ENCODE measurements at places on chromosomes 2 and 18.
A peak's percentile ranks its signal among the peaks of the same experiment; 100 is the strongest.

DNA sequence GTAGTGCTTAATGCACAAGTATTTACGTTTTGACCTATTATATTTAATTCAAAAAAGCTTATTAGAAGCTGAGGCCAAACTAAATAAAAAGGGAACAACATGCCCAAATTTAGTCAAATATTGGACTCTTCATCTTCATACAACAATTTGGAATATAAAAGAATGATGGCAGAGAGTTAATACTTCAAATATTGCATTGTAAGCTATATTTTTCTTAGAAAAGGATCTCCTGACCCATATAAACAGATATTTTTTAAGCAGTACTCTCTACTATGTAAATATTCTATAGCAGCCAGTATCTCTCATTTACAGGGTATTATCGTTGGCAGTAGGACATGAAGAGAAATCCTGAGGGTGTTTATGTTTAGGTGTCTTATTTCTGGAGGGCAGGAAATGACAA is 531.2 kb downstream of the NYAP2 start:
- DNase-seq, result no peak

DNA sequence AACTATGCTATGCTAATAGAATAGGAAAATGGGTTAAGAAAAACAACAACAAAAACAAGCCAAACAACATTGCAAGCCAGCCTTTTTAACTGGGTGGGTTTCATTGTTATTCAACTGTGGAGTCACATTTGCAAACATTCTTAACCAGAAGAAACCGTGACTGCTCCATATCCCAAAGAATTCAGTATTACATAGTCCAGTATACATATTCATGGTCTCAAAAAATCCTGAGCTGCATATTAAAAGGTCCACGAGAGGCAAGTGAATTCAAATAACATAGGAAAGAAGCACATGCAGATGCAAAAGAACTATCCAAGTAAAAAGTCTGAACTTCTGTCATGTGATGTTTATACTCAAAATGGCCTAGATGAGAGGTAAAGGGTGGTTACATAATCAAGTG is 179.1 kb upstream of the ETAA1 start:
- DNase-seq, result no peak

DNA sequence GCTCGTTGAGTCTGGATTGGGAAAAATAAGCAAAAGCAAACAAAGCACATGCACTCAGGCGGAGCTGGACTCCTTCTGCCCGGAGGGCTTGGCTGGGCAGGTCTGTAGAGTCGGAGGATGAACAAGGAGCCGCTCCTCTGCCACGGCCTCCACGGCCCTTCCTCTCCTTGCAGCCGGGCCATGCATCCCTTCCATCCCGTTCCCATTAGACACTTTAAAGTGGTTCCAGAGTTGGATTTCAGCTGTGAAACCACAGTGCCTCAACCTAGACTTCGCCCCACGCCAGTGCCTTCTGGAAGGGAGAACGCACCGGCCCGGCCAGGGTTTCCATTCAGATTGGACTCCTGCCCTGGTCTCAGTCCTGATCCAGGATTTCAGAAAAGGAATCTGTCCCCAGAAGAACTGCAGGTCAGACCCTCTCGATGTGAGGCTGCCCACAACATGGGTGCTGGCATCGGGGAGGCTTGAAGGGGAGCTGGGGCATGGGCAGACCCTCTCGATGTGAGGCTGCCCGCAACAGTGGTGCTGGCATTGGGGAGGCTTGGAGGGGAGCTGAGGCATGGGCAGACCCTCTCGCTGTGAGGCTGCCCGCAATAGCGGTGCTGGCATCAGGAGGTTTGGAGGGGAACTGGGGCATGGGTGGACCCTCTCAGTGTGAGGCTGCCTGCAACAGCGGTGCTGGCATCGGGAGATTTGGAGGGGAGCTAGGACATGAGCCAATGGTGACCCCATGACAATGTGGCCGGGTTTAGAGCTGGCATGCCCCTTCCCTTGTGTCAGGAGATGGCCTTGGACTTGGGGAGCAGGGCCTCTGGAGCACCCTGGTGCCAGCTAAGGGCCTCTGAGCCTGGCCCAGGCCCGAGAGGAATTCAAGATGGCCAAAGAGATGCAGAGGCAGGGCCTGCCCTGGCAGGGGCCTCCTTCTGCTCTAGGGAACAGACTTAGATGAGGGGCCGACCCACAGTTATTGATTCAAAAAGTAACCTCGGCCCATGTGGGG is 304.5 kb downstream of the NDUFA10 start:
- DNase-seq, result no peak

DNA sequence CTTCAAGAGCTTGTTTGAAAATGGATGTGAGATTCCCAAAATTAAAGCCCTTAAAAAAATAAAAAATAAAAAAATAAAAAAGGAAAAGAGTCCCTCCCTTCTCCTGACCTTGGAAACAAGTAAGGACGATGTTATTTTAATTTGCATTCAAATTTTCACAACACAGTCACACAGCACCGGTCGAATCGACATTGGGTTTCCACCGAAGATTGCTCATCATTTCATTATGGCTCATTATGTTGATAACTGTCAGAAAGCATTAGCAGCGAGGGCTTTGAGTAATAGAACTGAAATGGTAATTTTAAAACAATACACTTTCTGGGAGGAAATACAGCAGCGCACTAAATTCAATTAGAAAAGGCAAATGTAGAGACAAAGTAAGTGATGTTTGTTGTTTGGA is 78.7 kb downstream of the EPHA4 start:
- no peak for DNase-seq

GRCh38 chr2:234493796-234494195 is 3.1 kb downstream of the ARL4C start:
- DNase-seq, result no peak

GRCh38 chr18:49446481-49446880 is 14.0 kb downstream of the DYM start:
- DNase-seq, result no peak

- no peak for DNase-seq
Measured at GRCh38 chr2:237178396-237178795, 92.7 kb downstream of the COPS8 start.

GRCh38 chr18:62625019-62625418 is 90.3 kb upstream of the PHLPP1 start:
- no peak for DNase-seq

DNA sequence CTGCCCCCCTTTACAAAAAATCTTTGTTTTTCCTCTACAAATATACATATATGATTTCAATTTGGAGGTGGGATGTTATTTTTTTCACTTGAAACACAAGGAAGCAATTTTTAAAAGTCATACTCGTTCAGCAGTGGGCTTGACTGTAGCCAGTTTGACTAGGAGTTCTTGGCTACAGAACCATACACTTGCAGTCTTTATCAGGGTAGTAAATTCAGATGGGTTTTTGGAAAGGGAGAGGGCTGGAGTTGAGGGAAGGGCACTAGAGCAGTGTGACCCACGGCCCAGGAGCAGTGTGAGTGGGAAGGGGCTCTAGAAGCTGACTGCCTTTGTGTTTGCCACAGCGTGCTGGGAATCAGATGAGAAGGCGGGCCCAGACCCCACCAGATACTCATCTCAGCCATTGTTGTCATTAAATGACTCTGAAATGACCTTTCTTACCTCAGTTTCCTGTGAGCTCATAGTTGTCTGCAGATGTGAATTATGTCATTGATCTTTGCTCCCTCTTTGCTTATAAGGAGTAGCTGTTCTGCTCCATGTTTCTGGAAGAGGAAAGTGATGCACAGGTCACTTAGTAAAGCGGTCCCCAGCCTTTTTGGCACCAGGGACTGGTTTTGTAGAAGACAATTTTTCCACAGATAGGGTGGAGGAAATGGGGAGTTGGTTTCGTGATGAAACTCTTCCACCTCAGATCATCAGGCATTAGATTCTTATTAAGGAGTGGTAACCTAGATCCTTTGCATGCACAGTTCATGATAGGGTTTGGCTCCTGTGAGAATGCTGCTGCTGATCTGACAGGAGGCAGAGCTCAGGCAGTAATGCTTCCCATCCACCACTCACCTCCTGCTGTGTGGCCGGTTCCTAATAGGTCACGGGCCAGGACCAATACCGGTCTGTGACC is 116.8 kb downstream of the SPTBN1 start:
- no peak for DNase-seq

DNA sequence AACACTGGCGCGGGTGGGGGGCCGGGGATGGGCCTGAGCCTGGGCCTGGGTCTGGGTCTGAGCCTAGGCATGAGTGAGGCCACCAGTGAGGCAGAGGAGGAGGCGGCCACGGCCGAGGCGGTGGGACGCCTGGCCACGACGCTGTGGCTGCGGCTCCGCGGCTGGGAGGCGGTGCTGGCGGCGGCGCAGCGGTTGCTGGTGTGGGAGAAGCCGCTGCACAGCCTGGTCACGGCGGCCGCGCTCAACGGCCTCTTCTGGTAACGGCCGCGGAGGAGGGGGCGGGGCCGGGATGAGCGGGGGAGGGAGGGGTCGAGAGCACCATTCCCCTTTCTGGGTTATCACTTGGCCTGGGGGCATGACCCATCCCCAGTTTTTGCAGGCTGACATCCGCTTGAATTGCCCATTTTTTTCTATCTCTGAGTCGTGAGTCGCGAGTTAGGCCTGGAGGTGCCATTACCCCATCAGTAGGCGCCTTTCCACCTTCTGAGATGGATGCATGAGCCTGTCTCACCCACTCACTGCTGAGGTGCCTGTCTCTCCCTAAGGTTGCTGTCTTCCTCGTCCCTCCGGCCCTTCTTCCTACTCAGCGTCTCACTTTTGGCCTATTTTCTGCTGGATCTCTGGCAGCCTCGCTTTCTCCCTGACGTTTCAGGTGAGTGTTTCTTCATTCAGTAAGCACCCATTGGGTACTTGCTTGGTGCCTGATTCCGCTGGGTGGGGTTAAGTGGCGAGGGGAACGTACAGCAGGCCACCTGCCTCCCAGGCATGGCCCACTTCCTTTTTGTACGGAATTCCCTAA is 501 bp downstream of the RETREG2 start:
- DNase-seq, result peak; percentile 48

DNA sequence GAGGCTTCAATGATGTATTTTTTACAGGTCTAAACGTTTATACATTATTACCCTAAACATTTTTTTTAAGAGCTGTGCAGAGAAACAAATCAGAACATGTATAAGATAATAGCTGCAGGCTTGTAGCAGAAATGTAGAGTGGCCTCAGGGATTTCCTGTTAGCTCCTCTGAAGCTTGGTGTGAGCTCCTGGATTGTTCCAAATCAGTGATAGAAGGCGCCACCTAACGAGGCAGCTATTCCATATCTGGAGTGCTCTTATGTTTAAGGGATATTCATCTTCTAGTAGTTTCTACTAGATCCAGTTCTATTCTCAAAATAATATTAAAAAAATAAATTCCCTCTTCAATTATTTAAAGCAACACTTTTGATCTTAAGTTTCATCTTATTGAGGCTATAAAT is 93.1 kb downstream of the LRP1B start:
- DNase-seq, result no peak

DNA sequence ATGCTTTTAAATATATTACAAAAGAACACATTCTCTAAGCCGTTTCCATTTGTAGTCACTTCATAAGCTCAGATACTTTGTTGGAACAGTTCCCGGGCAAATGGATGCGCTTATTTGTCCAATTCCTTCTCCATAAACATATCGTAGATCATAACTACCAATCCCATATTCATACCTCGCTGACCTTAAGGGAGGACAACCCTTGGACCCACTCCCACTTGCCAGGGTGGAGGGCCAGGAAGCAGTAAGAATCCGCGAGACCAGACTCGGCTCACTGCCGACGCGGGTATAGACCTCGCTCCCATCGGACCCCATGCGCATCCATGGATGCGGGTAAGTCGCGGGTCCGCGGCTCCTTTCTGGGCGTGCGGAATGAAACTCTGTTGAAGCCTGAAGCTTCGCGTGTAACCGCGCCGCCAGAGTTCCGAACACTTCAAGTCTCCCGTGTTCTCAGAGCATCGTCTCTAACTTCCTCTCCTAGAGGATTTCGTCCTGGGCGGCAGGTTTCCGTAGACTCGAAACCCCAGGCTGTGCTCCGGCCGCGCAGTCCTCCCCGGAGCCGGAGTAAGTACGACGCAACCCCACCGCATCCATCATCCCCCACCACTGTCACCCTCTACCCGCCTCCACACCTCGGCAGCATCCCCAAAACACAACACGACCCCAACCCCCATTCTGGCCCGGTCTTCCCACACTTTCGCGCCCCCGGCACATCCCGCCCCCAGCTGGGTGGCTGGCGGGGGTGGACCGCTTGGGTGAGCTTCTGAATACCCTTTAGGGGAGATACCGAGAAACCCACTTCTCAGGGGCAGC is 1.1 kb downstream of the DSC3 start:
- DNase-seq, result peak; percentile 51

DNA sequence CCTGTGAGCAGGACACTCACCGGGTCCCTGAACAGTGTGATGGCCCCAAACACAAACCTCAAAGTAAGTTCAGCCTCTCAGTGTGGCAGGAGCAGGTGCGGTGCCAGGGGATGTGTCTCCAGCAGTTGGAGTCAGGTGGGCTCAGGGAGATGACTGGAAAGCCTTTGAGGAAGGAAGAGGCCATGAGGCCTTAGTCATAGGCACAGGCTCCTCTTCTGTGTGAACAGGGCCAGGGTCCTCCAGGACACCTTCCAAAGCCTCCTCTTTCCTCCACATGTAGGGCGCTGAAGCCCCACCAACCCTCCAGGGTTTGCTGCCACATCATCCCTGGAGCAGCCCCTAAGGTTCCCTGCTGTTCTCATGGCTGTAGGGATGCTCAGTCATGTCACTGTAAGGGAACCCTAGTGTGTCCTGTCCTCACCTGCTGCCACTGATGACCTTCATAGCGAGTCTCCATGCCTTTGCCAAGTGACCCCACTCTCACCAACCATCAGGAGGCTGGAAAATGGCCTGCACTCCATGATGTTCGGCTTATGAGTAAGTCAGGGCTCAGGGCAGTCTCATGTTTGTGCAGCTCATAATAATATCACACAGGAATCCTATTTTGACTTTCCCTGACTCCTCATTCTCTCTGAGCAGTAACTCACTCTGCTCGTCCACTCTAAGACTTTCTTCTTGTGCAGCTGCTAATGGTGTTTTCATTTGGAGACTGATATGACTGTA is 1152.9 kb downstream of the RPIA start:
- DNase-seq, result peak; percentile 0

DNA sequence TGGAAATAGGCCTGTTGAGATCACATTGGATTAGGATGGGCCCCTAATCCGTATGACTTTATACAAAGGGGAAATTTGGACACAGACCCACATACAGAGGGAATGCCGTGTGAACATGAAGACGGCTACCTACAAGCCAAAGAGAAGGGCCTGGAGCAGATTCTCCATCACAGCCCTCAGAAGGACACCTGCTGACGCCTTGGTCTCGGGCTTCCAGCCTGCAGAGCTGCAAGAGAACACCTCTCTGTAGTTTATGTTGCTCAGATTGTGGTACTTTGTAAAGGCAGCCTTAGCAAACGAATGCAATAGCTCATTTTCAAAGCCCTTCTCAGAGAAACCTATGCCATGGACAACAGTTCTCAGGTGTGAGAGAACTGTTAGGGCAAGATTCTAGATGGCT is 86.1 kb downstream of the LONRF2 start:
- no peak for DNase-seq

DNA sequence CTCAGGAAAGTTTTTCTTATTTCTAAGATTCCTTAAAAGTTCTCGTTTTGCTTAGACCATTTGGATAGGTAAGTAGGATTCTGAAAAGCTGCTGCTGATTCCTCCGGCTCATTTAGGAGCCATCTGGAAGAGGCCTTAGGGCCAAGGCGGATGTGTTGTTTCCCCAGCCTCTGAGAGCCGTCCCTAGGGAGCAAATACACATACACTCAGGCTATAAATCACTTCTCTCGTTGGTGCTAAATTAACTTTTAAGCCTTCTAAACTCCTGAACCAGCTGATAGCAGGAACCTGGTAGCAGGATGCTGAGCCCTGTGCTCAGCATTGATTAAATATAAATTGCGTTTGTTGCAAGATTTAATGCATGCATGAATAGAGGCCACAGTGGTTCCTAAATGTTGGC is 109.8 kb downstream of the ADCYAP1 start:
- no peak for DNase-seq

- no peak for DNase-seq
Measured at GRCh38 chr18:53426666-53427184, 797.7 kb downstream of the MBD2 start.
